Nasal cavity respiratory epithelium epithelial cell of viscerocranial mucosa (primary cell): ENCODE measurements at places on chromosomes 5 and 9. TPM values are rescaled to one million over a fixed set of nuclear protein-coding genes. Genes with fewer than 3 reads are reported as not detected.

SHOC1 gene
- under 0.01 and 0.07 TPM in 2 replicates for total RNA-seq

C9orf50 gene
- total RNA-seq, result not detected in 2 replicates

SPATA9 gene
- total RNA-seq, result not detected in 2 replicates

ARSI gene
- total RNA-seq, result 8.2 and 37.1 TPM in 2 replicates

F2RL1 gene
- total RNA-seq, result 44.5 and 59.1 TPM in 2 replicates

AK8 gene
- 0.21 and 0.34 TPM in 2 replicates for total RNA-seq

IGFBPL1 gene
- total RNA-seq, result 0.07 TPM in 1 of 2 replicates, not detected in the other

SV2C gene
- total RNA-seq, result under 0.01 TPM in 2 replicates

BRD9 gene
- 25.6 and 41.8 TPM in 2 replicates for total RNA-seq

TLX3 gene
- not detected in 2 replicates for total RNA-seq

KIF12 gene
- under 0.01 and 0.78 TPM in 2 replicates for total RNA-seq

CSF2 gene
- total RNA-seq, result 0.50 TPM in 1 of 2 replicates, not detected in the other

ZSWIM6 gene
- 7.9 and 13.0 TPM in 2 replicates for total RNA-seq

CNTLN gene
- 1.4 and 3.3 TPM in 2 replicates for total RNA-seq

TMEM174 gene
- not detected in 2 replicates for total RNA-seq

PPP3R2 gene
- not detected in 2 replicates for total RNA-seq

POC5 gene
- total RNA-seq, result 15.7 and 18.3 TPM in 2 replicates
